ENCODE measurements at places on chromosomes 13 and 19.

GRCh38 chr13:111248822-111249221, 71.6 kb upstream of the TEX29 start:
- no peak for ATAC-seq

DNA sequence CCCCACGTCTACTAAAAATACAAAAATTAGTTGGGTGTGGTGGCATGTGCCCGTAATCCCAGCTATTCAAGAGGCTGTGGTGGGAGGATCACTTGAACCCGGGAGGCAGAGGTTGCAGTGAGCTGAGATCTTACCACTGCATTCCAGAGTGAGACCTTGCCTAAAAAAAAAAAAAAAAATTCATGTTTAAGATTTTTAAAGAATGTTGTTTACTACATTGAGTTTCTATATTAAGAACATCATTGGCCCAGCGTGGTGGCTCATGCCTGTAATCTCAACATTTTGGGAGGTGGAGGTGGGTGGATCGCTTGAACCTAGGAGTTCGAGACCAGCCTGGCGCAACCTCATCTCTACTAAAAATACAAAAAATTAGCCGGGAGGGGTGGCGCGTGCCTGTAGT, 31.9 kb upstream of the FLT1 start:
- no peak for ATAC-seq

DNA sequence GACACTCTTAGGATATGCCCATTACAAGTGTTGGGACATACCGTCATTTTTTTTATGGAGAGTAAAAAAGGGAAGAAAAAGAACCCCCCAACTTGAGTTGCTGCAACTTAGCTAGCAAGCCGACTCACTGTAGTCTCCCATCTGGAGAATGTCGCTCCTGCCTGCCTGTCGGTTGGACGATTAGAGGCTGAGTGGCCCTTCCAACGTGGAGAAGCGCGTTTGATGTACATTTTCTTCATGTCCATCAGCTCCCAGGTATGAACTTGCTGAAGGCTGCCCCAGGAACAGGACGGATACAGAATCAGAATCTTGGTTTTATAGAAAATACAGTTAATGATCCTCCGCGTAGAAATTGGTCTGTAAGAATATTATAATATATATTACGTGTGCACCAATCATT, 189.0 kb upstream of the SOX1 start:
- no peak for ATAC-seq

GRCh38 chr19:9941231-9941630, 4.9 kb upstream of the OLFM2 start:
- no peak for ATAC-seq

DNA sequence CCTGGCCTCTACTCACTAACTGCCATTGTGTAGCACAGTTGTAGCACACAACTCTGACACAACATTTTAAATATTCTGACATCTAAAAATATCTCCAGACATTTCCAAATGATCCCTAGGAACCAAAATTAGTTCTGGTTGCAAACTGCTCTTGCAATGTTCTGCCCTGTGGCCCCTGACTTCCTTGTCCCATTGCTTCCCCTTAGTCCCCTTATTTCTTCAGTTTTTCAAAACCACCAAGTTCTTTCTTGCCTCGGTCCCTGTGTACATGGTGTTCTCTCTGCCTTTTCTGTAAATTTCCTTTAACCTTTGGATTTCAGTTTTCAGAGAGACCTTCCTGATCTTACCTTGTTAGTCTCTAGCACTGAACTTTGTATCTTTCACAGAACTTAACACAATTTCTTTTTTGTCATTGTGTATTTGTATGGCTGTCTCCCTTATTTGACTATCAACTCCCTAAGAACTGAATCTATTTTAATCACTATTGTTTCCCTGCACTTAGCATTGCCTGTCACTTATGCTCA, 87.6 kb upstream of the MLNR start:
- no peak for ATAC-seq

DNA sequence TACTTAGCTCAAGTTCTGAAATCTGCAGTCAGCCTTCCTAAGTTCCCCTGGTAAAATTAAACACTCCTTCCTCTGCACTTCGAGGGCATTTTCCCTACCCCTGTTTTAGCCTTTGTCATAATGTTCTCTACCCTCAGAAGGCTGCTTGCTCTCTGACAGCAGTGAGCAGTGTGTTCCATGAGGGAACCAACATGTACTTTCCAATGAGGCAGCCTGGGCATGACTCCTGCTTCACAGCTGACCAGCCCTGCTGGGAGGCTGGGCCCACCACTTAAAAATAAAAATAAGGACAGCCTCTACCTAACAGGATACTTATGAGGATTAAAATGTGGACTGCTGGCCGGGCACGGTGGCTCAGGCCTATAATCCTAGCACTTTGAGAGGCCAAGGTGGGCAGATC, 26.4 kb downstream of the RUBCNL start:
- no peak for ATAC-seq

- ATAC-seq: peak; percentile 45
These were observed 23.2 kb downstream of the ZMYM2 start for GRCh38 chr13:19981685-19982238.

- peak; percentile 10 for ATAC-seq
These were observed at the start of gene FGF14 for GRCh38 chr13:102401766-102402165. FGF14 (minus strand) TSS chr13:102402048.

DNA sequence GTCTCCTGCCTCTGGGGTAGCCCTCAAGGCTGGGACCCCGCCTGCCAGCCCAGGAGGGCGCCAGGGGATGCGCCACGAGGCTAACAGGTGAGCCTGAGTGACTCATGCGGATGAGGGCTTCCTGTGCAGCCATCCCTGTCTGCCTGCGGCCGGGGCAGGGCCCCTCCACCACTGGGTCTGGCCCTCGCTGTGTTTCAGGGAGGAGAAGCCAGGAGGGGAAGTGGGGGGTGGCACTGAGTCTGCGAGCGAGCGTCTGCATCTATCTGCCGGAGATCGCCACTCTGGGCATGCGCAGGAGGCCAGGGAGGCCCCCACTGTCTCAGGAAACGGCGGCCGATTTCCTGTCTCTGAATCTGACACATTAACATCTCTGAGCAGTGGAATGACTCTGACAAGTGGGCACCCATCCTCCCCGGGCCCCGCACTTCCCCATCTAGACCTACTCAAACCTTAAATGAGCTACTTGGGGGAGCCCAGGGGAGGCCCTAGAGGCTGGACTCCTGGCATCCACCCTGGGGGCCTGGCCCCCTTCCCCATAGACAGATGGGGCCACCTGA, 19.7 kb downstream of the RFX1 start:
- ATAC-seq: peak; percentile 89

DNA sequence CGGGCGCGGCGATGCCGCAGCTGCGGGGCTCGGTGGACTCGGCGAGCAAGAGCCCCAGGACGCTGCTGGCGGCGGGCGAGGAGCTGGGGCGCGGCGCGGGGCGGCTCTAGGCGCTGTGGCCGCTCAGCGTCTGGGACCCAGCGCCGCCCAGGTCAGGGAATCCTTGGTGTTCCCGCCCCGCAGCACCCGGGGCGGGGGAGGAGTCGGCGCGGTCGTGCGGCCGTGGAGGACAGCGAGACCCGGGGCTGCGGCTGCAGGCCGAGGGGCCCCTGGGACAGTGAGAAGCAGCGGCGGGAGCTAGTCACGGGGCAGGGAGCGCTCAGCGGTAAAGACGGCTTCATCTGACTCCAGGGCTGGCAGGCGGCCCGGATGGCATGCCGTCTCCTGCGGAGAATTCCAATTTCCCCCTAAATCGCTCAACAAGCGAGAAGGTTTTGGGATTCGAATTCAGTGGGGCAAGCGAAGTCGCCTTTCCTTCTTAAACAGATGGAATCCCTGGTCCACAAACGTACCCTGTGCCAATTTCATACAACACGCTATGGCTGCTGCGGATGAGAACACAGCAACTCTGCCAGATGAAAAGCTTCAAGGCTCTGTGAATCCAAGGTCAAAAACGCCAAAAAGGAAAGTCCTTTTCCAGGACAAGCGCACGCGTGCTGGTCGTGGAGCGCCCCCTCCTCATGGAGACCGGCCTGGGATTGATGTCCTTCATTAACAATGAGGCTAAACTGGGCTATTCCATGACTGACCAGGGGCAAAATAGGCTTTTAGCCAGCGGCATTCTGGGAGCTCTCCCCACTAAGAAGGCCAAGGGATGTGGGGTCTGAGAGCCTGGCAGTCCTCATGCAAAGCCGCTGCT, 4.2 kb upstream of the ZSCAN4 start:
- ATAC-seq: peak; percentile 94

GRCh38 chr13:101514695-101515275, 62.3 kb downstream of the ITGBL1 start:
- peak; percentile 55 for ATAC-seq

GRCh38 chr19:55230329-55230728, 1.8 kb upstream of the TMEM86B start:
- ATAC-seq: no peak

DNA sequence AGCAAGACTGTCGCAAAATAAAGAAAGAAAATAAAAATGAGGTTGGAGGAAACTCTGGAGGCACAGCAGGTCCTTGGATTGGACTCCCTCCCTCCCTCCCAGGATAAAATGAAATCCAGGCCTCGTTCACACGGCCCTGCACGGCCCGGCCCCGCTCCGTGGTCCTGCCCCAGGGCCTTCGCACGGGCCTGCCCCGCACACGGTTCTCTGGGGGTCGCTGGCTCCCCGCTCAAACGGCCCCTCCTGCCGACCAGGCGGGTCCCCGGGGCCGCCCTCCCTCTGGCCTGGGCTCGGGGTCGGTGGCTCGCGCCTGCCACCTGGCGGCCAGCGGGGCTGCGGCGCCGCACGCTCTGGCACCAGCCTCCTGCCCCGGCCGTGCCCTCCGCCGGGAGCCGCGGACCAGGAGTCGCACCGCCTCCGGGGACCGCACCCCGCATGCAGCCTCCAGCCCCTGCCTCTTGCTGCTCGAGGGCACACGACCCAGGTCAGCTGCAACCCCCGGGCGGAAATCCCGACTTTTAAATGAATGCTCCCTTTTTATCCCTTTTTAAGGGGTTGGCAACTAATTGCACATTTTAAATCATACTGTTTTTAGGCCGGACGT, 1.5 kb upstream of the WDR18 start:
- ATAC-seq: peak; percentile 88

DNA sequence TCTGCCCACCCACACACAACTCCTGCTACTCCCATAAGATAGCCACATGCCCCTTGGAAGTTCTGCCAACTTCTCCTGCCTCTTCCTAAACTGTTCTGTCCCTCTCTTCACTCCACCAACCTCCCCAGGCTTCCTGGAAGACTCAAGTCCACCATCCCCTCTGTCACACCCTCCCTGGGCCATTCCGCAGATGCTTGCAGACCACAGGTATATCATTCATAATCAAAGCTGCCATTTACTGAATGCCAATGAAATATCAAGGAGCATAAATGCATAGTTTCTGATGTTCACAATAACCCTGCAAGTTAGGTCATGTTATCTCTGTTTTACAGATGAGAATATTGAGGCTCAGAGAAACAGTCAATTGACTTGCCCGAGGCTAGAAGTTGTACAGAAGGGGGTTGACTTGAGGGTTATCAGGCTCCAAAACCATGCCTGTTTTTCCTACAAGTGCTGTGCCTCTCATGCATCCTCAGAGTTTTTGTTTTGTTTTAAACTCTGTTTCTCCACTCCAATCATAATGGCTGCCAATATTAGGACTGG, 135.6 kb downstream of the SLC7A1 start:
- no peak for ATAC-seq

DNA sequence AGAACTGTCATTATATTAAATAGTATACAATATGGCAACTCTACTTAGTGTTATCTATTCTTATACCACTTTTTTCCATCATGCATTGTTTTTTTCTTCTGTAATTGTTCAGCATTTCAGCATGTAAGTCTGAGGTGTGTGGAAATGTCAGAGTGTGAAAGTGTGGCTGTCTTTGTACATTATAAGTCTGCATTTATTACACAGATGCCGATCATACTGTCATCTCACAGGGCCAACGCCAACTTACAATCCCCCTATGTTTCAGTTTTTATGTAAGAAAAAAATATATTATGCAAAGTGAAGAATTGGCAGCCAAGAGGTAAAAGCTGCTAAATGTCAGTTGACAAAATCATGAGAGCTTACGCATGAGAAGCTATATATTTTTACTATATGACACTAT, 42.9 kb upstream of the PCDH17 start:
- ATAC-seq: no peak

- ATAC-seq: no peak
These were observed 40.8 kb downstream of the CHST8 start for GRCh38 chr19:33662391-33663092.

DNA sequence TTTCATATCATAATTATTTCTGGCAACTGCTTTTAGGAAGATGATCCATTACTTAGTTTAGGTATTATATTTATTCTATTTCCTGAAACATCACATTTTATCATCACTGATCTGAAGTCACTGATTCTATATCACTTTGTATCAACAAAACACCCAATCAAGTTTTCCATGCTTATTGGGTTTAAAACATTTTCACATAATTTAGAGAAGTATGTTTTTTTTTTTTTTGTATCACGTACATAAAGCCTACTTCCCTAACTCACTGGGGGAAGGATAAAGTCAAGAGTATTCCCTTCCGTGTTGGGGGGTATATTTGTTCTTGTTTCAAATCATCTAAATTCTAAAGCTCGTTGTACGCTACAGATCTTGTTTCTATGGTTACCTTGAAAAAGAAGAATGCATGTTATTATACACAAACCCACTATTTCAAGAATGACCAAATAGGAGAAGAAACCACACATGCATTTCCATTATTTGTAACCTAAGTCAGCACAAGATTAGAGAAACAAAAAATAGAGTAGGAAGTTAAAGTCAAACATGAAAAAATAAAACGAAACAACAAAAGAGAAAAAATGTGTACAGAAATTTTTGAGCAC, 637.2 kb upstream of the MIR17HG start:
- ATAC-seq: no peak

- no peak for ATAC-seq
These were observed 1657.0 kb upstream of the PRR20A start for GRCh38 chr13:55483626-55484158.

- no peak for ATAC-seq
These were observed 17.5 kb upstream of the LMTK3 start for GRCh38 chr19:48529156-48529555.

- peak; percentile 70 for ATAC-seq
These were observed at the start of gene SLC8A2 for GRCh38 chr19:47471733-47472457. SLC8A2 (minus strand) TSS chr19:47471893; CDS start chr19:47466403, 5,490 bp downstream.

DNA sequence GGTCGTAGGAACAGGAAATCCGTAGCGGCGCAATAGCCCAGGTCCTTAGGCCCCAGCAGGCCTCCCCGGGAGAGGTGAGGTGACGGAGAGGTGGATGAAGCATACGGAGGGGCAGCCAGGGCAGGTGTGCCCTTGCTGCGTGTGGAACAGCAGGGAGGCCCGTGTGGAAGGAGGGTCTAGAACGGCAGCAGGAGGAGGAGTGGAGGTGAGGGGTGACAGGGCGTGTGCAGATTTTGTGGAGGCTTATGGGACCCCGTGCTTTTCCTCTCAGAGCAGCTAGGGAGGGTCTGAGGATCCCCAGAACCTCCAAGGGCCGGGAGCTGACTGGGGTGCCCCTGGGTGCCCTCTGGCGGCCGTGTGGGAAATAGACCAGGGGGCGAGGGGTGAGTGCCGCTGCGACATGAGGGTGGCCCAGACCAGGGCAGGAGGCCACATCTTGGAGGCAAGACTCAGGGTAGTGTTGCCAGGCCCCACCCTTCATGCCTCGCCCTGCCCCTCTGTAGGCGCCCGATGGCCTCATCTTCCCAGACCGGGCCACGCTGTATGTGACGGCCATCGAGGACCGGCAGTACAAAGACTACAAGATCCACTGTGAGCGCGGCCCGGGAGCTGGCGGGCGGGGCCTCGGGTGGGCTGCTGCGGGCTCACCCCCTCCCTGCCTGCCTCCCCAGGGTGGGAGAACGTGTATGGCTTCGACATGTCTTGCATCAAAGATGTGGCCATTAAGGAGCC, 5.0 kb upstream of the ADM5 start:
- peak; percentile 32 for ATAC-seq

- ATAC-seq: peak; percentile 32
These were observed 28.5 kb downstream of the MEIS3 start for GRCh38 chr19:47390533-47391488.

GRCh38 chr13:109869312-109870237, 83.2 kb upstream of the IRS2 start:
- peak; percentile 96 for ATAC-seq
